T-helper 2 cell treated with Interferon-gamma antibody and Interleukin-4, amounts not matched to agents 5 μg/mL and 100 μg/mL, for 36 hours (primary cell): ENCODE measurements at places on chromosomes 2 and 18.

DNA sequence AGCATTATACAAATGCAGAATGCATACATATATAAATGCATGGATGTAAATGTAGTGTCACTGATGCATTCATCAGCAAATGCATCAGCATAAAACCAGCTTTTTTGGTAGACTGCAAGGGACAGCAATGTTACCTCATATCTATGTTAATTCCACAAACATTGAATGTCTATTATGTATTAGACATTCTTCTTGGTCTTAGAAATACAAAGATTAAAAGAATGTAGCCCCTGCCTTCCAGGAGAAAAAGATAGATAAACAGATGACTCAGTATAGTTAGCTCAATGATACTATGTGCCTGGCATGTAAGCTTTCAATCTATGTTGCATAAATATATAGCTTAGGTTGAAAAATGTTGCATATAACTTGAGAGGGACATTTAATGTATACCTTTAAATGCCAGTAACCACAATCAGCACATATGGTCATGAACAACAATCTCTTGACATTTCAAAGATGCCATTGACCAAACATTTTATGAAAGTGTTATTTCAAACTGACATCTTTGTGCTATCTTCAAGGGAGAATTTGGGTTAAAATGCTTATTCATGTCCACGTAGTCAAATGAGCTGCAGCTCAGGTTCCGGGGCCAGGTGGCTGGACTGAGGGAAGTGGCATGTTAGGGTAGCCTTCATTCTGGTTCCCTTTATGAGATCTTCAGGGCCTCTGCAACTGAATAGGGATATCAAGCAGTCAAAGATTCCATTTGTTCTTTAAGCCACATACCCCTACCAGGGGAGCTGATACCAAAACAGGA, 45.2 kb upstream of the GCG start:
- no peak for DNase-seq

DNA sequence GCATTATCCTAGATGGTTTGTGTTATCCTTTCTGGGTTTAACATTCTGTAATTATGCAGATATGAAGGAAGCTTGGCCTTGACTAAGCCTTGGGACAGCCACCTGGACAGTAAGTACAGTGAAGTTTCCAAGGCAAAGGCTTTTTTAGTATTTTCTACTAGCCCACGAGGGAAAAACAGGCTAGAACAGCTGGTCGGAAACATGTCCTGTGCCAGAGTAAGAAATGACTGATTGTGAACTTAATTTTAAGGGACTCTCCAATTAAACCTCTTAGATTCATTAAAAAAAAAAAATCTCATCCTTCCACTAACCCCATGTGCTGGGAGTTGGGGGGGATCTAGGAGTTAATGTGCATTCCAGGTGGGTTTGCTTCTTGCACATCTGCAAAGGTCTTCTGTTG, 720.8 kb downstream of the SLC4A3 start:
- DNase-seq: no peak

DNA sequence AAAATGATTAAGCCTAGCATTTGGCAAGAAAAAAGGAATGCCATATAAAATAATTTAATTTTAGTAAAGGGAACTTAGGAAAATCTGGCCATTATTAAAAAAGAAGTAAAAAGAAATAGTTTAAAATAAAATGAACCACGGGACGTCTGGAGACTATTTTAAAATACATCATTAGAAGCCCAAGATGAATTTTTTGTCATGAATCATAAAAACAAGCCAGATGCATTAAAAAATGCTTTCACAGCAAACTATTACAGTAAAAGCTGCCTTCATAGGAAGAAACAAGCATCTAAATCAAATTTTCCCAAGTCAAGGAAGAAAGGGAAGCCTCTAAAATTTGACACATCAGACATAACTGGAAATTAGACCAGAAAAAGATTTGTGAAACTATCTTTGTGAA, 33.0 kb downstream of the COL5A2 start:
- DNase-seq: no peak

GRCh38 chr2:60595953-60596352, 42.5 kb upstream of the BCL11A start:
- DNase-seq: no peak

DNA sequence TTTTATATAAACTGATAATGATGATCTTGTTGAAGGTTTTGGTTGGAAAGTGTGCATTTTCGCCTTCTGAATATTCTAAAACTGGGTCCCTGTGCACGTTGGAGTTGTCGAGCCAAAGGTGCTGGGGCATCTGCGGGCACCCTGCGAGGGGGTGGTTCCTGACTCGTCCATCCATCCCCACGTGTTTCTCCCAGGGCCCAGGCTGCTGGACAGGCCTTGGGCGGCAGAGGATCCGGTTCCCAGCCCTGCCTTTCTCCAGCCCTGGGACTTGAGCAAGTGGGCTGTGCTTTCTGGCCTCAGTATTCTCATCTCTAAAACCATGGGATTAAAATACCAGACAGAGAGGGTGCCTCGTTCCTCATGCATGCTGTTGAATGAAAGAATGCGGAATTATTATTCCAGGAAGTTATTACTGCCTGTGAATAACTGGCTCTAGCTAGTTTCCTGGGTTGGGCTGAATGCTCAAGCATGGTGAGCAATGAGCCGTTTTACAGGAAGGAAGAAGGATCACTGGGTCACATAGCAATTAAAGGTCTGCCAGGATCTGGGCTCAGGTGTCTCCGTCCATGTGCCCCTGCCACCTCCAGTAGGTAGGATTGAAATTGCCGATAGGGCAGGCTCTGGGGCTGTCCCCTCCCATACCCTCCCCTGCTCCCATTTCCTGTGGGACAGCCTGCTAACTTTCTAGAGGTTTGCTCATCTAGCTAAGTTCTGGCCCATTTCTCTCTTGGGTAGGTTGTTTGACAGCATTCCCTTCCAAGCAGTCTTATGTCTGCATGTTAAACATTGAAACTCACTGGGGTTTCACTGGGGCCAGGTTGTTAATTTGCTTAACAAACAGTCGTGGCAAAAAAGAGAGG, 77.2 kb upstream of the HS6ST1 start:
- no peak for DNase-seq

DNA sequence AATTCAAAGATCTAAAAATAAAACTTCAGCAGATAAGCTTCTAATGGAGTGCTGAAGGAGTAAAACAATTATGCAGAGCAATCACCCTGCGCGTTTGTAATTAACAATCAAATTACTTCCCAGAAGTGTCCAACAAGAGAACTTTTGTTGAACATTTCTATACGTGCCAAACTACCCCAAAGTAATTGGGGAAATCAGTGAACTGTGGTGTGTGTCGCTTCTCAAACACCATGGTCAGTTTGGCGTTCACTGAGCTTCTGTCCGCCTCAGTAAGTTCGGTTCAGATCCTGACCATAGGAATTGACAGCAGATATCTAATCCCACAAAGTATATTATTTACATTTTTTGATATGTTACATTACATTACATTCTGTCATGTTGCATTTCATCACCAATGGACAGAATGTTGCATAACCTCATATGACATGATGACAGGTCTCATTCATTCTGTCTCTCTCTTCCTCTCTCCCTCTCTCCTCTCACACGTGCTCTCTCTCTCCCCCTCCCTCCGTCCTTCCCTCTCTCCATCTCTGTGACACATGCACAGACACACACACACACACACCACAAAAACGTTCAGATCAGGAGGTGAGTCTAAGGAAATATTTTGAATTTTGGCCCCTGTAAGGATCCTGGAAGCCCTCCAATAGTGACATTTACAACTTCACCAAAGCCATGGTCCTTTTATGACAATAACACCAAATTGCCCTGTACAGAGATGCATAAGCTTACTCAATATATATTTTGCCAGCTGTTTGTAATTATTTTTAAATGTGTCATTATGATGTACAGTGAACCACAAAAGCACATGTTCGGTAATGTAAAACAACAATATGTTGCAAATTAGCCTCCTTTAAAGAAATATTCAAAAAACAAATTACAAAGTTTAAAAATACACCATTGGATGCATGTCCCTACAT, 269.2 kb downstream of the FIGN start:
- DNase-seq: no peak
